RPMI7951 (cell line): ENCODE measurements at places on chromosomes 7 and 10. TPM values are rescaled to one million over a fixed set of nuclear protein-coding genes. Genes with fewer than 3 reads are reported as not detected.

Gene SPDYE9
- not detected in 2 replicates for total RNA-seq

Gene RAPGEF5
- total RNA-seq = 2.9 and 3.6 TPM in 2 replicates

Gene PTER
- 29.0 and 41.9 TPM in 2 replicates for total RNA-seq

Gene H2BK1
- total RNA-seq = not detected in 2 replicates

Gene PAX4
- not detected in 2 replicates for total RNA-seq

Gene PCDH15
- total RNA-seq = not detected in 2 replicates

Gene CADPS2
- 1.4 and 1.5 TPM in 2 replicates for total RNA-seq

Gene UCN3
- total RNA-seq = not detected in 2 replicates

Gene GSTK1
- 96.1 and 111 TPM in 2 replicates for total RNA-seq

Gene PPRC1
- total RNA-seq = 10.6 and 14.7 TPM in 2 replicates

Gene CCDC7
- 3.8 and 9.4 TPM in 2 replicates for total RNA-seq

Gene C10orf90
- 0.88 and 2.5 TPM in 2 replicates for total RNA-seq

Gene TMEM196
- not detected in 2 replicates for total RNA-seq

Gene RABGEF1
- 38.8 and 42.2 TPM in 2 replicates for total RNA-seq

Gene MYO3A
- not detected in 2 replicates for total RNA-seq

Gene NUTM2B
- total RNA-seq = 0.24 and 0.29 TPM in 2 replicates

Gene PAPSS2
- 119 and 147 TPM in 2 replicates for total RNA-seq

Gene OR13A1
- total RNA-seq = not detected in 2 replicates

Gene ZNF804B
- not detected in 2 replicates for total RNA-seq

Gene PON3
- total RNA-seq = not detected in 2 replicates

Gene DGKB
- not detected in 2 replicates for total RNA-seq

Gene TCAF2
- total RNA-seq = 3.6 and 4.2 TPM in 2 replicates

Gene SERPINE1
- total RNA-seq = 221 and 238 TPM in 2 replicates

Gene PRLHR
- total RNA-seq = not detected in 2 replicates

Gene WDFY4
- total RNA-seq = not detected in 2 replicates

Gene SFTPA2
- total RNA-seq = not detected in 2 replicates

Gene RTKN2
- 9.9 and 11.4 TPM in 2 replicates for total RNA-seq

Gene NPFFR1
- not detected in 2 replicates for total RNA-seq

Gene BCAP29
- 115 and 138 TPM in 2 replicates for total RNA-seq

Gene TSC22D4
- total RNA-seq = 12.5 and 23.6 TPM in 2 replicates

Gene STN1
- 72.5 and 75.9 TPM in 2 replicates for total RNA-seq

Gene NPSR1
- total RNA-seq = not detected in 2 replicates

Gene NACAD
- total RNA-seq = 0.24 and 0.29 TPM in 2 replicates

Gene ADIRF
- total RNA-seq = 0.49 and 0.84 TPM in 2 replicates

Gene CALHM1
- total RNA-seq = not detected in 2 replicates

Gene SEMA3D
- total RNA-seq = 2.4 and 2.6 TPM in 2 replicates

Gene PIK3AP1
- 0.10 TPM in 1 of 2 replicates, not detected in the other for total RNA-seq

Gene SPACDR
- 0.39 TPM in 1 of 2 replicates, not detected in the other for total RNA-seq

Gene ARL5B
- 19.6 and 23.7 TPM in 2 replicates for total RNA-seq
